ENCODE measurements at places on chromosomes 1 and 21. TPM values are rescaled to one million over a fixed set of nuclear protein-coding genes. Genes with fewer than 3 reads are reported as not detected.

OR10J1 gene
- total RNA-seq, result not detected

PLXNA2 gene
- 22.7 TPM for total RNA-seq

SPATA45 gene
- not detected for total RNA-seq

SMCP gene
- not detected for total RNA-seq

KIF26B gene
- total RNA-seq, result 0.65 TPM

PIGM gene
- 3.1 TPM for total RNA-seq

KCNQ4 gene
- total RNA-seq, result under 0.01 TPM

GABPA gene
- 13.4 TPM for total RNA-seq

All from cardiac atrium fibroblast (primary cell).